Nucleus accumbens (tissue), 56 donors: ENCODE measurements at places on chromosomes 4 and X.

- no peak for DNase-seq
Observed at GRCh38 chr4:20273793-20274192, 22.1 kb downstream of the SLIT2 start.

GRCh38 chrX:74804574-74804973, 120.7 kb downstream of the NEXMIF start:
- no peak for DNase-seq

- no peak for DNase-seq
Observed at GRCh38 chrX:106959901-106960300, 39.7 kb downstream of the CLDN2 start.

- DNase-seq: no peak
Observed at GRCh38 chrX:356385-357034, 30.2 kb downstream of the PPP2R3B start.

DNA sequence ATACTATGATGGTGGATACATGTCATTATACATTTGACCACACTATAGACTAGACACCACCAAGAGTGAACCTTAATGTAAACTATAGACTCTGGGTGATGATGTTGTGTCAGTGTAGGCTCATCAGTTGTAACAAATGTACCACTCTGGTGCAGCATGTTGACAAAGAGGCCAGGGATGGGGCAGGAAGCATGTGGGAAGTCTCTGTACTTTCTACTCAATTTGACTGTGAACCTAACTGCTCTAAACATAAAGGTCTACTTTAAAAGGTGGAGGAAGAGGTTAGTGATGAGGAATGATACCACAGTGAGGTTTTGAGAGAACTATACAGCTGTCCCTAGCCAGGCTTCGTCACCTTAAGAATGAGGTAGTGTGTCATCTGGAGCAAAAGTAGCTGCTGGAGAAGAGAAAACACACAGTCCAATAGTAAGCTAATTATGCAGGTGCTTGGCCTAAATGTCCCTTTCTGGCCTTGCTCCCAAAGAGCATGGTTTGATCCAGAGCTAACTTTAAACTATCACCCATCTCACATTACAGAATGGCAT, 38.4 kb downstream of the GRSF1 start:
- DNase-seq: no peak

DNA sequence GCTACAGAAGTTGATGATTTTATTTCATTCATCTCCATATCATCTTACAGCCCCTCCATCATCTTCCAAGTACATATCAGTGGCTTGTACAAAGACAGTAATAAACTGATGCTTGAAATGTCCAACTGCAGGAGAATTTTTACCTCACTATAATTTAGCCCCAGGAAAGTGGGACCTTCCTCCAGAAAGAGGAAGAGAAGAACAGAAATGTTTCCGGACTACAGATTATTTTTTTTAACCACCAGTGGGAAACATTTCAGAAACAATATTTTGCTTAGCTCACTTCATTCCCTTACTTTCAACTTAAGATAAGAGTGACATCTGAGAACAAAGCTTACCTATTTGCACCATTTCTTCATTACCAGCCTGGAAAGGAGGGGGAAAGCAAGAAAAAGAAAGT, 2.0 kb downstream of the ADAMTS3 start:
- DNase-seq: no peak

DNA sequence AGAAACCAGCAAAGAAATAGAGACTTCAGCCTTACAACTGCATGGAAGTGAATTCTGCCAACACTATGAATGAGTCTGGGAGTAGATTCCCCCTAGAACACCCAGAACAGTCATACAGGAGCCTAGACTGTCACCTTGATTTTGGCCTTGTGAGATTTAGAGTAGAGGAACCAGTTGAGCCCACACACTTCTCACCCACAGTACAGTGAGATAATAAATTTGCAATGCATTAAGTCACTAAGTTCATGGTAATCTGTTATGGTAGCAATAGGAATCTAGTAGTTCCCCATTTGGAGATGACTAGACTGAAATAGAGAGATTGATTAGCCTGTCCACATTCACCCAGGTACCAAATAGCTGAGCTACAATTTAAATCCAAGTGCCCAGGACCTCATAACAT, 59.0 kb downstream of the FAM13A start:
- DNase-seq: no peak

DNA sequence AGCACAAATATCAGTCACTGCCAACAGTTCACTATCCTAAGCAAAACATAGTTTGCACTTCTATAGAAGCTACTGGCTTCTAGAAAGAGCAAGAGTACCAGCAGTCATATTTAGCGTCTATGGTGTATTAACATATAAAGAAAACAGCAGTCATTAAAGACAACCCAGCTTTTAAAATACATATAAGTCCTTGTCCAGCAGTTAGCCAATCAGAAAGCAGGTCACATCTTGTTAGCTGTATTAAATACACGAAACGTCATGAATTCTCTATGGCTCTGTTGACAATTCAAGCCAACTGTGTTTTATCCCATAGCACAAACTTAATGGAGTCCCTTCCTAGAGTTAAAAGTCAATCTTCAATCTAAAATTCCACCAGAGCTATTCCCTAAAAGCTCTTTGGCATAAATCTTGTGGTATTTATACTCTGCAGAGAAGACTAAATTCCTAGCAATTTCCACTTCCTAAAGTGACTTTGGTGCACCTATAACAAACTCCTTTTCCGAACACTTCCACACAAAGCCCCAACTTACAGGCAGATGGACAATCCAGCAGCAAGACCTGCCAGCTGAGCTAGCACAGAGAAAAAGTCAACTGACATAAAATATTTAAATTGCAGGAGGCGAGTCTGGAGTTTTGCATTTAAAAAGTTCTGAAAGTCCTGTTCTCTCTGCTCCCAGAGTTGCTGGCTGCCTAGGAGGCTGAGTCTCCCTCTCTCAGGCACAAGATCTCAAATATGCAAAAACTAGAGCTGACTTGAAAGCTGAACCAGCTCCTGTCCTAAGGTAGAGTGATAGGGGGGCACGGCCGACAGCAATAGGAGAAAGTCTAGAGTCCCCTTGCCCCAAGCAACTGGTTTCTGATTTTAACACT, 1.3 kb downstream of the LDB2 start:
- DNase-seq: no peak

DNA sequence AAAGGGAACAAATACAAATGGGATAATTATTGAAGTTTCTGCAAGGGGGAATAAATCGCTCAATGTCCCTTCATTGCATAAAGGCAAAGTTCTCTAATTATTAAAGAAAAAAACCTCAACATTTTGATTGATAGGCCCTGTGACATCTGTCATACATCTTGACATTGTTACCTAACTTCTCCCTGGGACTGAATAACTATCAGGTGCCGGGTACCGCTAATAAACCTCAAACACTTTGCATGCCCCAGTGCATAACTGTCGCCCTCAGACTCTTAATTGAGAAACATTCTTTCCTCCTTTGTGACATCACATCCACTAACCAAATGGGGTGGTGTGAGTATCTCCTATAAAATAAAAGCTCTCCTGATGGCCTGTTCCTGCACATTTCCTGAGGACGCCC, at the start of gene ADAM29:
ADAM29 (plus strand) TSS at position 301 of the 400 bp plus-strand sequence. CDS start 57,168 bp downstream, outside the sequence.
- no peak for DNase-seq
